ENCODE measurements at places on chromosomes 6 and 20.
A peak's percentile ranks its signal among the peaks of the same experiment; 100 is the strongest.

DNA sequence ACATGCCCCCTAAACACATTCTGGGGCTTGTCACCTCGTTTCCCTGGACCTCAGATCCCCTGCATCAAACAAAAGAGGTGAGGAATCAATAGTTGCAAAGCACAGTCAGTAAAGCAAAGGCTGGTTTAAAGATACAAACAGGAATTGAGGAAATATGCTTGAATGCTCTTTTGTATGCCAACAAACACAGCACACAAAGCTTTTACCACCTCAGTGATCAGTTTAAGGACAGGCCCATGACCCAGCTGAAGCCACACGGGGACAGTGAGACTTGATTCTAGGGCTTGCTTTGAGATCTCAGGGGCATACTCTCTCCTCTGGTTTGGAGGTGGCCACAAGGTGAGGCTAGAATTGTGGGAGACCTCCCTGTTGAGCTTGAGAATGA is 182.9 kb upstream of the CST7 start:
- no peak for DNase-seq

- DNase-seq: no peak
Measured at GRCh38 chr6:57257911-57258541, 35.9 kb upstream of the RAB23 start.

DNA sequence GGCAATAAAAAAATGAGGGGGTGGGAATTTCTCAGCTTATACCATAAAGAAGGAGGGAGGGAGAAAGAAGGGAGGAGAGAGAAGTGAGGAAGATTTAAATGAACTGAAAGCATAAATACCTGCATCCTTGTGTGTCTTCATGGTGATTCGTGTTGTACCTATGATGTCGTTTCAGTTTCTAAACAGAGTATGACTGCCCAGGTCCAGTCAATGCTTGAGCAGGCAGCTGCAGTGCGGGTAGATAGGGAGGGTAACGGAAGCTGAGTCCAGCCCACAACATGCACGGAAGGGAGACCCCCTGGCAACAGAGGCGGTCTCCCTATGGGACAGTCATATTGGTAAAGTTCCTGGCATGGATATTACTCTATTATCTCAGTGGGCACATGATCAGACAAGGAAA is 184.5 kb downstream of the KIF16B start:
- DNase-seq: no peak

DNA sequence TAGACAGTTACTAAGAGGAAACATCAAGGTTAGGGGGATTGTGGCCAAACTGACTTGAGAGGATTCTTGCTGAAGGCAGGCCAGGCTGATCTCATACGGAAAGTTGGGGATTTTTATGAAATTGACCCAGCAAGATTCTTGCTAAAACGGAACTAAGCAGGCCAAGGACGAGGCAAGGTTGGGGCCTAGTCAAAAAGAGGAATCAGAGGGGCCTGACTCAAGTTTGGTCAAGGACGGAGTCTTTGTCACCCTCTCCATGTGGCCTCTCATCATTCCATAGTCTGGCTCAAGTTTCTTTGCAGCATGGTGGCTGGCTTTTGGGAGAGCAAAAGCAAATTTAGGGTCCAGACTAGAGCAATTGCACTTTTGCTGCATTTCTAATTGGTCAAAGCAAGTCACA is 7.9 kb upstream of the HECA start:
- no peak for DNase-seq

DNA sequence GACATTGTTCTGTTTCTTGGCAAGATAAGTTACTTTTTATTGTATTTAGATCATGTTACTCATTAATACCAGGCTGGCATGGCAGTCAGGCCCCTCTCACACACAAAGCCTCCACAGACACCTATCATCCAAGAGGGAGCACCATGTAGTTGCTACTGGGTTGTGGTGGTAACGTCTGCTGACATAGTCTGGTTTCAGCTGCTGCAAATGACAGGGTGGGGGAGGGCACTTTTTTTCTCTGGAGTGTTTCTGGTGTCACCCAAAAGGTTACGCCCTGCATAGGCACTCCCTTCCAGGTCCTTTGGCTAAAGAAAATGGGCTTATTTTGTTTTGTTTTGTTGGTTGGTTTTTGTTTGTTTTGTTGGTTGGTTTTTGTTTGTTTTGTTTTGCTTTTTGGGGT is 236.4 kb upstream of the RIMS1 start:
- DNase-seq: no peak

- DNase-seq: no peak
Measured at GRCh38 chr6:110315207-110315868, 42.8 kb downstream of the METTL24 start.

DNA sequence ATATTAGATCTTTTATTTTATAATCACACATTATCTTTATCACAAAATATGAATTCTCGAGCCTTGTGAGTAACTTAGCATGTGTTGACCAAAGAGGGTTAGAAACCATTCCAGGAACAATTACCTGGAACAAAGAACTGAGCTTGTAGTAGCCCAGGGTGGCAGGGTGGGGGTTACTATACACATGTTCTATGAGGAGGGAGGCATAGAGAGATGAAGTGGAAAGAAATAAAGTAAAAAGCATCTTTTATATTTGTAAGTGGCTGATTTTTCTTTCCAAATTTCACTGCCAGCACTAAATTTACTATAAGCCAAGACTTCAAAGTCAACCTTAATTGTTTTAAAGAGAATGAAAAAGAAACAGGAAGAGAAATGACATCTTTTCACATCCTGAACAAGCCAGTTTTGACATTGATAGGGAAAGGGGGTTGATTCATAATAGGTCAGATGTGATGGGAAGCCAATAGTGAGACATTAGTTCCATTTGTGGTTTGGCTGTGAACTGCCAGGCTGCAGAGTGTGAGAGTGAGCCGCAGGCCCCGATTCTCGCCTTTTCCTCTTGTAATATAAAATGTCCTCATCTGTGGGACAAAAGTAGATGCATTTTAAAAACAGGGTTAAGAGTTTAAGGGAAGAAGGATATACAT is 52.7 kb upstream of the MYB start:
- peak; percentile 23 for DNase-seq

DNA sequence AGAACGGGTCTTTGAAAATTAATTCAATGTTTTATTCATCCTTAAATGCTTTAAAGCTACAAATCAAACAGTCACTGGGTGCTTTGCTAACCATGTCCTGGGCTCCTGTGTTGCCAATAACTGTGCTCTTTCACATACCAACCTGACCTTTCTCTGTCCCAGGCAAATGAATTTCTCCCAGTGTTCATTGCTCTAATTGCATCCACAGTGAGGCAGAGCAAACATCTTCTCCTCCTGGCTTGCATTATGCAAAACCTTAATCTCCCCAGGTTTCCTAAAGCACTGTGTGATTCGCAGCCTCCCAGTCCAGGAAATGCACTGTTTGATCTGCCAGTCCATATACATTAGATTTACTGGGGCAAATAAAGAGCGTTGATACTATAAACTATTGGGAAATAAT is 219.0 kb downstream of the PREX1 start:
- DNase-seq: no peak

DNA sequence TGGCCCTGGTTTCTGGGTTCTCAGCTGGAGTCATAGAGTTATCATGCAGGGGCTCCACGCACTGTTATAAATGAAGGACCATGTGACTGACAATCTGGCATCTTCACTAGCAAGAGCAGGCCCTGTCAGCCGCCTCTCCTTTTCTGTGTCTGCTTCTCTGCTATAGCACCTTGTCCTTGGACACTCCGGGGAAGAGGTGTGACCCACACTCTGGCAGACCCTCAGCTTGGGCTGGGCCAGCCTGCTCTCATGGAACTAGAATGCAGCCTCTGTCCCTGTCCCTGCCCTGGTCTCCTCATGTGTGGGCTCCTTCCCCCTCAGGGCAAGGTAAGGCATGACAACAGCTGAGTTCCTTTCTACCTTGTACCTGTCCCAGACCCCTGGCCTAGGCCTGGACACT is 10.9 kb upstream of the FANCE start:
- no peak for DNase-seq

DNA sequence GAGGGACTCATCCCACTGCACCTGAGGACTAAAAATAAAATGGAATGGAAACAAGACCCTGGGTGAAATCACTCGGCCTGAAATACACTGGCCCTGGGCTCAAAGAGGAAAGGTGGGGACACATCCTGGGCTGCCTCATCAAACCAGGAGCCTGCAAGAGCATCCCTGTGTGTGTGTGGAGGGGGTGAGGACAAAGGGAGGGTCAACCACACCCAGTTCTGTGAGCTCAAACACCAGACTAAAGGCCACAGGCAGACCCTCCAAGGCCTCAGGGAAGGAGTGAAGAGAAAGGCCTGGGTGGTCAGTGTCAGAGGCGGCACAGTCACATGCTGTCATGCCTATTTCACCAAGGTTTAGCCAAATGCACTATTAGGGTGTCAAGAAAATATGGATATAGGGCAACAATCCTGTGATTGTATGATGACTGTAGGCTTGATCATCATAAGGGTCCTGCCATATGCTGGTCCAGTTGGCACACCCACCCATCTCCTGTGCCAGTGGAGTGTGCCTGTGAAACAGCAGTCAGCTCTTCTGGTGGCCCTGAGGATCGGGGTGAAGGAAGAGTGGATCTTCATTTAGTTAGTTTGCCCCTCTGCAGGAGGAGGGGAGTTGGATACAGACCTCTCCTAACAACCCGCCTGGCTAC is 28.9 kb downstream of the SRSF3 start:
- no peak for DNase-seq

DNA sequence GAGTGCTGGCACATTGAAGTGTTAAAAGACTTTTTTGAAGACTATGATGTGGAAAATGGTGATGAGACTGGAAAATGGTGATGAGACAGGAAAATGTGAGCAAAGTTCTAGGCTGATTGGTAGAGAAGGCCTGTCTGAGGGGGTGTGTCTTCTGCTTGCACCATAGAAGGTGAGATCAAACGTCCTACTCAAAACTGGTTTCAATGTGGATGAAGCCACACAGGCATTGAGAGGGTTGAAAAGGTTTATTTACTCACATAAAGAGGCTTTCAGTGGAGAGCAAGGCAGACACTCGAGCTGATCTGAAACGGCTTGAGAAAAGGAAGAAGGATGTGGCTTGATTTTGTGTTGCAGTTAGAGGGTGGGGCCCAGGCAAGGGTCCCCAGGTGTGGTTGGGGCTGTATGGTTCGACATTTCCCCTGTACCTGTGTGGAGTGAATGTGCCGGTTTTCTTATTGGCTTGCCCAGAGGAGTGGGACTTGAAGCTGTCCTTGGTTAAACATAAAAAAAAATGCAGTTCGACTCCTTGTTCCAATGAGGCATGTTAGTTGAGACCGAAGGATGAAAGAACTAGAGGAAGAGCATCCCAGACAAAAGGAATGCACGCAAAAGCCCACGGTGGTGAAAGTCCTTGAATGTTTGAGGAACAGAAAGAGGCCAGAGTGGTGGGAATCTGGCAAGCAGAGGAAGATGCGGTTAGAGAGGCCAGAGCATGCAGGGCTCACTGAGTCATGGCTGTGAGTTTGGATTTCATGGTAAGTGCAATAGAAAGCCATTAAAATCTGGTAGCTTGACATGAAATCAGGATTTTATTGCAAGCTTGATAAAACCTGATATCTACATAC is 172.3 kb downstream of the EPM2A start:
- no peak for DNase-seq

DNA sequence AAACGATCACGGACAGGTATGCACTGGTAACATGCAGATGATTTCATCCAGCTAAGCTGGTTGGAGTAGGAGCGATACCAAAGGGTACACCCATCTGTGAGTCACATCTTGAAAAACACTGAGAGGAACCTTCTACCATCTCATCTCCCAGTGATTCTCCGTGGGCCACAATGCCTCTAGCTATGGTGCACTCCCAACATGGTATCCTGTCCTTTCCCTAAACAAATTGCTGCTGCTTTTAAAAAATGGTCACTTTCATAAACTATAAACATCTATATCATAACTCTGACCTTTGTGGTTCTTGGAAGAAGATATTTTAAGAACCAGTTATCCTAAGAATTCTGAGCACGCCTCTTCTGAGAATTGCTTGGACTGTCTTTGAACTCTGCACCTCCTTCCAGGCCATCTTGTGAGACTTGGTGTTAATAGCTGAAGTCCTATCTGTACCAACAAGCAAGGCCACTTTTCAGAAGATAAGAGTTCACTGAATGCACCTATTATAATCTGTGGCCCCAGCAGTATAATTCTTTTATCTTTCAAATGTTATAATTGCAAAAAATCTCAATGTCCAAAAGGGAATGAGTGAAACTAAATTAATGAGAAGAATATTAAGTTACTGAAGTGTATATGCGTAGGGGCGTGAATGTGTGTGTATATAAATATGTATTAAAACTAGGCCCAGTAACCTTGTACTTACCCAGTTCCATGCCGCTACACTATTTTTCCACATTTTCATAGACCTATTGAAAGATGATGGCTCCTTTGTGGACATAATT is 70.5 kb upstream of the TPD52L1 start:
- DNase-seq: no peak

GRCh38 chr20:5369629-5370028 is 52.9 kb upstream of the PROKR2 start:
- no peak for DNase-seq

DNA sequence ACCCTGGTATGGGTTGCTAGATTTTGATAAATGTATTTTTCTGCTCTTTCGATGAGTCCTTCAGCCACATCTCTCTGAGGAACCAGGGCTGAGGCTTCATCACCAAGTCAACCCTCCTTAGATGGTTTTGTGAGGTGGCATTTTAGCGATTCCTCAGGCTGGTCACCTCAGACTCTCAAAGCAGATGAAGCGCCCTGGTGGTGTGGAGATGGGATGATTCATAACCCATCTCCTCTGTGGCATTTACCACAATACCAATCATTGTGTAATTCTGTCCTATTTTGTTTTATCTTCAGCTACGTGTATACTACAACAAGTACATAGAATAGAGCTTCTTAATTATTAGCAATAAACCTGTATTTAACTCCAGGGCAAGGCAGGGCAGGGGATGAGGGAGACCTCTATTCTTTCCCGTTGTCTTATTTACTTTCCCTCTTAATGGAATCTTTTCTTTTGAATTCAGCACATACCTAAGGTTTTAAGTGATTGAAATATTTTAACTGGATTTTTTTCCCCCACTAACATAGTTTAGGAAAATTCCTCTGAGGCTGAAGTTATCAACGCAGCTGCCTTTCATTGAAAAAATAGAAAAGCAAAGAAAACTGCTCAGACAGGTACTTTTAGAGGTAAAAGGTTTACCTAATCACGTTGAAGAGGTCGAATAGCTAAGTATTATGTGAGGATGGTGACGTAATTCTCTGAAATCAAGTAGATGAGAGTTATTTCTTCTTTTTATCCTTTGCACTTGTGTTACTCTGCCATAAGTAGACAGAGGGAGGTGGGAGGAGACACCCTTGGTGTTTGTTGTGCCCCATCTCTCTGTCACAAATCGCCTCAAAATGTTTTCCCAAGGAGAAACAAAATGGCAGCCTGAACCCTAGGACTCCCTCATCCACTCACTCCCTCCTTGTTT is 57.4 kb upstream of the EDN3 start:
- DNase-seq: no peak

- DNase-seq: no peak
Measured at GRCh38 chr20:61119794-61120410, 132.2 kb upstream of the CDH4 start.

GRCh38 chr6:124356811-124357210 is 553.1 kb downstream of the NKAIN2 start:
- no peak for DNase-seq

- no peak for DNase-seq
Measured at GRCh38 chr20:6651016-6651415, 116.5 kb upstream of the BMP2 start.

GRCh38 chr6:151609146-151609902 is 115.5 kb downstream of the CCDC170 start:
- DNase-seq: no peak

- DNase-seq: no peak
Measured at GRCh38 chr6:109389650-109390274, 7.5 kb upstream of the CD164 start.
